ENCODE measurements at places on chromosomes 1 and 21.

- DNase-seq: no peak
Observed at GRCh38 chr1:173206816-173207568, at the start of gene TNFSF4. TNFSF4 (minus strand) TSS chr1:173207331; CDS start chr1:173207176, 155 bp downstream.

GRCh38 chr1:82586473-82586872 lies 785.7 kb downstream of the ADGRL2 start:
- DNase-seq: no peak

DNA sequence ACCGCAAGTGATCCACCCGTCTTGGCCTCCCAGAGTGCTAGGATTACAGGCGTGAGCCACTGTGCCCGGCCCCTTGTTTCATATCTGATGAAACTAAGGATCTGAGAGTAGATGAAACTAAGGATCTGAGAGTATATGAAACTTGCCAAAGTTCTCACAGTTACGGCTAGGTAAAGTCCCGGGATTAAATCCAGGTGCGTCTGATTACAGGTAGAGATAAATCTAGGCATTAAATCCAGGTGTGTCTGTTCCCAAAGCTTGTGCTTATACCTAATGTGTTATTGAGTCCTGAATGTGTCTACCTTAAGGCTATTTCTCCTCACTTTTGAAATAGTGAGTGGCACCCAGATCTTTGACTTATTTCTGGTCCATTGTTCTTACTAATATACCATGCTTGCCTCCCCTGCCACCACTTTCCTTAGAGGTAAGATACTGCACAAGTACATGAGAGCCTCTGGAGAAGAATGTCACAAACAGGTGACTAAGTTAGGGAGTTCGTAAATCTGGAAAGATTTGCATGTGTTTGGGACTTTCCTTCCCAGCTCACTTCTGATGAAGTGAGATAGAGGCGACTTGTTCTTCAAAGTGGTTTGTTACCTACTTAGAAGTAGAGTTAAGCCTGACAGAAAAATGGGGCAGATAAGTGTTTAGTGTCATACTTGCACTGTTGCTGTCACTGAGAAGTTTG lies 66.5 kb downstream of the AK4 start:
- DNase-seq: no peak

- DNase-seq: no peak
Observed at GRCh38 chr21:39434950-39435349, 10.6 kb downstream of the LCA5L start.

DNA sequence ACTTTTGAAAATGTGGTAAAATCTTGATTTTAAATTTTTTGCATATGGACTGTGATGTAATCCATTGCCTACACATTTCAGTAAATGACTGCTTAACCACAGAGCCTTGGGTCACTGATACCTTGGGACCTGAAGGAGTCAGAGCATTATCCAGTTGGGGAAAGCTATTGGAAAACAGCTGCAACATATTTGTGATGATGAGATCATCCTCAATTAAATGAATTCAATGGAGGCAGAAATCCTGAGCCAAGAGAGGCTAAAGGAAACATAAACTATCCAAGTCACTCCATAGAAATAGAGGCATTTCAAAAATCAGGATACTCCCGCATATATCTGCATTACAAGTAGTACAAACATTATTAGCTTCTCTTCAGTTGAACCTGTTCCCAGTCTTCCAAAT lies 99.8 kb upstream of the PRMT6 start:
- no peak for DNase-seq

- DNase-seq: no peak
Observed at GRCh38 chr1:173507205-173507846, 30.2 kb downstream of the PRDX6 start.

- DNase-seq: no peak
Observed at GRCh38 chr1:191350938-191351337, 807.3 kb upstream of the RGS18 start.

DNA sequence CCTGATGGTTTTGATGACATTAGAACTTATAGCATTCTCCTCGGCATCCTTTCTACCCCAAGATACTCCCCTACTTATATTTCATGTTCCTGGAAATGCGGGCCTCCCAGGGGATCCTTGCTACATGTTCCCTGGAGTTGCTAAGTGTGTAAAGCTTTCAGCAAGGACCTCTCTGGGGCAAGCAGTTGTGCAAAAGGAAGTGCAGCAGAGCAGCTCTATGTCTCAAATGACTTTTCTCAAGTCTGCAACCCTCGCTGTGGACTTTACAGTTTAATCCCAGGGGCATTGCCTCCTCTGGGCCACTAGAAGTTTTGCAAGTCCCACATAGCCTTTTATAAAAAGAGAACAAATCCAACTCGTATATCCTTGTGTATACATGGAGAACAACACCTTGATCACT lies 20.8 kb upstream of the MNDA start:
- DNase-seq: no peak

GRCh38 chr1:35577071-35577998 lies 4.2 kb downstream of the TFAP2E start:
- DNase-seq: no peak

DNA sequence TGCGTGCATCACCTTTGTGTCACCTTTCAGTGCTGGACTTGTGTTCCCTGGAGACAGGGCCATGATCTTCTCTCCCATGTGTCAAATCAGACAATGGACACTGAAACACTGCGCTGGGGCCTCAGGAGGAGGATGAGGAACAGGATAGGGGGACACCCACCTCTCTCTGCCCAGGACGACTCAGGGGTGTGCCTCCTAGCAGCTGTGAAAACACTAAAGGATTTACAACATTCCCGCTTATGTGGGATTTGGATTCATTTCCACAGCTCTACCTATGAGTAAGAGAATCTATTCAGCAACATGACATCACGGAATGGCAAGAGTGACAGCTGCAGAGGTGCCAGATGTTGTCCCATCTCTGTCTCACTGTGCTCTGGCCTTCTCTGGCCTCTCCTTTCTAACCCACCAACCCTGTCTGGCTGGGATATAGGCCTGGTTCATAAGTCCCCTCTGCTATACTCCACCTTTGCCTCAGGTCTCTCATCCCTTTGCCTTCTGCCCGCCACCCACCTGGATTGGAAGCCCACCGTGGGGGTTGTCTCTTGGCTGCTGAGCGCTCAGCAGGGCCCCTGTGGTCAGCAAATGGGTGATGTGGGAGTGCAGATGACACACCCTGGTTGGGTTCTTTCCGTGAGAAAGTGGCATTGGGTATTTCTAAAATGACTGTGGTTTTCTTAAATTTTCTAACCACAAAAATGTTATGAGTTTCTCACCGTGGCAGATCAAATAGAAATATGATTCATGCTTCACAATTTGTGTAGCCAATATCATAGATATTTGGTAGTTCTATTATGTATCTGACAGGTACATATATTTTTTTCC lies 47.1 kb upstream of the TLR5 start:
- no peak for DNase-seq

DNA sequence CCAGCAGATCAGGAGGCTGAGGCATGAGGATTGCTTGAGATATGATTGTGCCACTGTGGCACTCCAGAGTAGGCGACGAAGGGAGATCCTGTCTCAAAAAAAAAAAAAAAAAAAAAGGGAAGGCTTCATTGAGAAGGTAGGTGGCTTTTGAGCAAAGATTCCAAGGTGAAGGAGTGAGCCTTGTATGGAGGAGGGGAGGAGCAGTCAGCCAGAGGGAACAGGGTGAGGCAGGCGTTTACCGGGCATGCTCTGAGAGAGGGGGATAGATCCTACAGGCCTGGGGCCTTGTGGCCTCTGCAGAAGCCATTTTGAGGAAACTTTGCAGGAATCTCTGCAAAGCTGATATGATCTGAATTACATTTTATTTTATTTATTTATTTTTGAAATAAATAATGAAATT lies 5.1 kb upstream of the HDAC1 start:
- no peak for DNase-seq

DNA sequence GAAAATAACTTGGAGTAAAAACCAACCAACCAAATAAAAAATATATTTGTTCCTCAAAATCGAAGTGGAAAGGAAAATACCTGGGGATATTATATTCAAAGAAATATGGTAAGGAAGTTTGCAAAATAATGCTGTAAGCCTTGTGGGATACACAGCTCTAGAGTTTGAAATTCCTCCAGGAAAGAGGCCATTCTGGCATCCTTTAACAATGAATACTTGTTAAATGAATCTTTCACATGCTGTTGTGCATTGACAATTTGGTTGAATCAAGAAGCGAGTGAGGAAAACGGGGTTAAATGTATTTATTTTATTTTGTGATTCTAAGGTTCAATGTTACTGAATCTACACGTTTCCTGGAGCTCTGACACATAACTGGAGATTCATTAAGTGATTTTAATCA lies 30.5 kb upstream of the NTNG1 start:
- no peak for DNase-seq

- peak; percentile 73 for DNase-seq
Observed at GRCh38 chr1:91500756-91501522, at the start of gene CDC7. CDC7 (plus strand) TSS chr1:91500851; CDS start chr1:91501717, 866 bp downstream.

- no peak for DNase-seq
Observed at GRCh38 chr1:31753707-31754349, 10.3 kb downstream of the ADGRB2 start.

DNA sequence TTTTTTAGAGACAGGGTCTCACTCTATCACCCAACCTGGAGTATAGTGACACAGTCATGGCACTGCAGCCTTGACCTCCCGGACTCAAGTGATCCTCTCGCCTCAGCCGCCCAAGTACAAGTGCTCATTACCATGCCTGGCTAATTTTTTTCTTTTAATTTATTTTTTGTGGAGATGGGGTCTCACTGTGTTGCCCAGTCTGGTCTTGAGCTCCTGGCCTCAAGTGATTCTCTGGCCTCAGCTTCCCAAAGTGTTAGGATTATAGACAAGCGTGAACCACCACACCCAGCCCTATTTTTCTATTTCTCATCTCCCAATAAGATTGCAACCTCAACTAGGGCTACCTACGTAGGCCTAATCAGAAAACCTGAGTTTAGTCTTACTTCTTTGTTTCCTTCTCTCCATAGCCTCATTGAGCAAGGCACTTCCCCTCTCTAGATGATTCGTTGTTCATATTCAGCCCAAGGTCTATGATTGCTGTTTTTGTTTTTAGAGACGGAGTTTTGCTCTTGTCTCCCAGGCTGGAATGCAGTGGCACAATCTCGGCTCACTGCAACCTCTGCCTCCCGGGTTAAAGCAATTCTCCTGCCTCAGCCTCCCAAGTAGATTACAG lies 1.1 kb upstream of the KPNA6 start:
- DNase-seq: no peak

DNA sequence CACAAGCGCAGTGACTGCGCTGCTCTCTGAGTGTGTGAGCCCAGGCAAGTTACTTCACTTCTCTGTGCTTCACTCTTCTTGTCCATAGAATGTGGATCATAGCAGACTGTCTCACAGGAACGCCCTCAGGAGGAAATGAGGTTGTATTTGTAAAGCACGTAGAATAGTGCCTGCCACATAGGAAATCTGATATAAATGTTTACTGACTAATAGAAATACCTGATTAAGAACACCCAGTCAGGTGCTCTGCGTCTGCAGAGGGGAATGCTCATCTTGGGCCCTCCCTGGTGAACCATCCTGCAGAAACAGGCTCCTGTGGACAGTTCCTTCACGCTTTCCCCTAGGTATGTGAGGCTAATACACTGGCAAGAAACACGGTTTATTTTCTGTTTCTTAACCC lies 100.3 kb downstream of the BEND5 start:
- no peak for DNase-seq

DNA sequence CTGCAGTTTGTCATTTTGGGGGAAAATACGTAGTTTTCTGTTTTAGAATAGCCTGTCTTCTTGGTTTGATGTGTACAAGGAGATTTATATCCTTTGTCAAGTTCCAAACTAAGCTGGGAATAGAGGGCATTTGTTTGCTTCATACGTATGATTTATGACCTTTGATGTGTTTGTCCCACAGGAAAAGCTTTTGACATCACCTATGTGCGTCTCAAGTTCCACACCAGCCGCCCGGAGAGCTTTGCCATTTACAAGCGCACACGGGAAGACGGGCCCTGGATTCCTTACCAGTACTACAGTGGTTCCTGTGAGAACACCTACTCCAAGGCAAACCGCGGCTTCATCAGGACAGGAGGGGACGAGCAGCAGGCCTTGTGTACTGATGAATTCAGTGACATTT lies 79.9 kb downstream of the LAMC1 start:
- no peak for DNase-seq

DNA sequence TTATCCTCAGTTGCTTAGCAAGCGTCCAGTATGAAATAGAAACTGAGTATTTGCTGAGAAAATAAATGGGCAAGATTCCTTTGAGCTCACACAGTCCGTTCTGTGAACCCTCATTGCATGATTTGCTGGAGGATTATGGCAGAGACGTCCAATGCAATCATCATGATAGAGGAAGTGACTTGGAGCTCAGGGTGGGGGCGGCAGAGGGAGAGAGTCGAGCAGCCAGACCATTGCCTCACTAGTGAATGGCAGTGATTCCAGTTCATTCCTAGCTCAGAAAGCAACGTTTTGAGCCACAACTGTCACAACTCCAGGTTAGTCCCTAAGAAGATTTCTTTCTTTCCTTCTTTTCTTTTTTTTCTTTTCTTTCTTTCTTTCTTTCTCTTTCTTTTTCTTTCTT lies 27.5 kb upstream of the COL9A2 start:
- DNase-seq: no peak

GRCh38 chr1:51877434-51878307 lies 856 bp downstream of the NRDC start:
- no peak for DNase-seq

Measured in iPS DF 6.9 (cell line).